ENCODE measurements at places on chromosomes 7 and 10. TPM values are rescaled to one million over a fixed set of nuclear protein-coding genes. Genes with fewer than 3 reads are reported as not detected.

GRCh38 chr7:151088019-151088855, 2.0 kb downstream of the AGAP3 start:
- no peak for ATAC-seq

Gene WIPF3
- 0.34 TPM for total RNA-seq

Gene PDE1C
- total RNA-seq, result 123 TPM

- no peak for ATAC-seq
Observed at GRCh38 chr10:30111340-30112022, 52.1 kb upstream of the JCAD start.

Gene TUBAL3
- total RNA-seq, result not detected

DNA sequence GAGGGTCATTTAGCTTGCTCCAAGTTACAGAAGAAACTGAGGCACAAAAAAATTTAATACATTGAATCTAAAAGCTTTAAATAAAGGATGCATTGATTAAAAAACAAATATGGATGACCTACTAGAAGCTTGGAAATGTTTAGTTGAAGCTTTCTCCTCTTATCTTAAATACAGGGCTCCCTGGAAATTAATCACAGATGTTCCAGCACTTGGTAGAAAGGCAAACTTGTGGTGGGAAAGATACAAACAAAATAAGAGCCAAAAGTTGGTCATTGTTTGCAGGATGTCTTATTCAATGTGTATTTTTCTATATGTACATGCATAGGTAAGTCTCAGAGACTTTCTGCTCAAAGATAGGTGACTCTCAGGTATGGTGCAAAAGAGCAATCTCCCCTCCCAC, 40.7 kb upstream of the LYZL1 start:
- no peak for ATAC-seq

DNA sequence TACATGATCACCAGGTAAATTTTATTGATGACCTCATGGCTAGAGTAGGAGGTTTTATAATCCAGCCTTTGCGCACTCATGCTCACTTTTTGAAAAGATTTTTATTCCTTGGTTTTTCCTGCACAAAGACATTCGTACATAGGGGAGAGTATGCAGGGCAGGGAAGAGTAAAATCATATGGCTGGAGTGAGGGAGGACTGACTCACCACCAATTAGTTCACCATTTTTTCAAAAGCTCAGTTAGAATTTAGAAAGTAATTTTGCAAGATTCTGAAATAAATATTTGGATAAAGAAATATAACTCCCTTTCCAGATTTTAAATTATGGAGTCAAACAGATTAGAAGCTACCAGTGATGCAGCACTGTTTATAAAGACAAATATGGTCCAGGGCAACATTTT, 111.9 kb downstream of the SEMA3D start:
- no peak for ATAC-seq

DNA sequence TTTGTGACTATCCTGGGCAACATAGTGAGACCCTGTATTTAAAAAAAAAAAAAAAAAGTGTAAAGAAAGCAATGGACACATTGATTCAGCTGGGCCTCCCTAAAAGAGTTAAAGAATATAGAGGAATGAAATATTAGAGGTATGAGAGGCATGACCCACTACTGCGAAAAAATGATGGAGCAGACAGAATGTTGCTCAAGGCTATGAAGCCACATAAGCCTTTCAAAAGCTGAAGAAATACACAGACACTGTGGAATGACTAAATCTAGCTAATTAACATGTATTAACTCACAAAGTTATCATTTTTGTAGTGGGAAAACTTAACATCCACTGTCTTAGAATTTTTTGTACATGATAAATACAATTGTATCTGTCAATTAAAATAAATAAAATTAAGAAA, 107.3 kb downstream of the HGF start:
- ATAC-seq, result peak; percentile 37

DNA sequence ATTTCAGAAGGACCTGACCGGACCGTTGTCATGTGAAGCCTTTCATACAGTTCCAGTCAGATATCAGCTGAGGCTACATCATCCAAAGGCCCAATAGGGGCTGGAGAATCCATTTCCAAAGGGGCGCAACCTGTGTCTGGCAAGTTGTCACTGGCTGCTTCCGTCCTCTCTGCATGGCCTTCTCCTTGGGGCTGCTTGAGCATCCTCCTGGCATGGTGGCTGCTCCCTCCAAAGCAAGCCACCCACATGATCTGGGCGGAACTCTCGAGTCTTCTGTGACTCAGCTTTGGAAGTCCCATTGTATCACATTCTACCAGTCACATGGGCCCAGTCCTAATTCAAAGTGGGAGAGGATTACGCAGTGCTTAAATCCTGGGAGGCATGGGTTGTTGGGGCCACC, 207.0 kb upstream of the SHH start:
- no peak for ATAC-seq

DNA sequence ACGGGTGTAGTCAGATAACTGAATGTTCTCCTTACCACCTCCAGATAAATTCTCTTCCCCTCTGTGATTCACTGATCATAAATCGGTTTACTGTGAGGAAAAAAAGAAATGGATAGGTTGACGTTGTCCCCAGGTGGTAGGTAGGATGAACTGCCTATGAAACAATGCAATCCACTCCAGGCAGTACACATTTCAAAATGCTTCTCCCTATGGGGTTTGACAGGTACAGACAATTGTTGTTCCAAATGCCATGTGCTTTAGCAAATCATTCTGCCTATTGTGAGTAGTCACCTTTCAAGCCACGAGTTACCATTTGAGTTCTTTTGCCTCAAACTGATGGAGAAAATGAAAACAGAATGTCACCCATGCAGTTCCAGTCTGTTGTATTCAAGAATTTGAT, 21.8 kb downstream of the VIM start:
- peak; percentile 16 for ATAC-seq

Gene KCP
- 0.36 TPM for total RNA-seq

GRCh38 chr10:63576501-63576900, 55.3 kb downstream of the REEP3 start:
- ATAC-seq, result no peak

Gene SMKR1
- total RNA-seq, result 3.7 TPM

DNA sequence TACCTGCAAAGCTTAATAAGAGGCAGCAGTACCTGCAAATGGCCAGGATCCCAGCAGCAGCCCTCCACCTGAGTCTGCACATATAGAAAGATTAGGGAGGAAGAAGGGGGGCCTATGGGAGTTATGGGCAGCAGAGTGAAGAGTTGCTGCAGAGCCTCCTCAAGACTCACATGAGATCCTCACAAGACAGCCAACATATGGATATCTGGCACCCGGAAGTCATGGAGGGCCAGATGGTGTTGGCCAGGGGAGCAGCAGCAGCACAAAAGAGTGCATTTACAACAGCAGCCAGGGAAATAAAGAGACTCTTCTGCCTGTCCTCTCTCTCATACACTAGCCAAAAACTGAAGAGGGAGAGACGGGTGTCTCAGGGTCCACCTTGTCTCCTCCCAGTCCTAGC, 4.0 kb upstream of the TAS2R40 start:
- no peak for ATAC-seq

DNA sequence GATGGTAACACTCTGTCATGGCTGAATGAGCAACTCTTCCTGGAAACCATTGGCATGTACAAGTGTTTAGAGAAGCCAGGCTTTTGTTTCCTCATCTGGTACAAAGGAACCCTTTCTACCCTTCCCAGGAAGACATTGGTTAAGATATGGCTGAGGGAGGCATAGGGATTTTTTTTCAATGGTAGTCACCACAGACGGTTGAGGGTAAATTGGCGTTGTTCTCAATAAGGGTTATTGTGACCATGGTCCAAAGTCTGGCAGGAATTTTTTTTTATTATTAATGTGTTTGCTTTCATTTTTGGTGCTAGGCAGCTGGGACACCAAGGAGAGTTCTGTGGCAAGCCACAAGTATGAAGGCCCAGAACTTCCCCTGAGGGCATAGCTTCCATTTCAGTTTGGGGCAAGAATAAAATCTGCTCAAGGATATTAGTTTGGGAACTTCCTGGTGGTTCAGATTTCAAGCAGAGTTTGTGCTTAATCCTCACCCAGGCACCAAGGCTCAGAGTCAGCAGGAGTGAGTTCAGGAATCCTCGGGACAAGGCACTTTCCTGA, at the start of gene PLEKHS1:
PLEKHS1 (plus strand) TSS at position 502 of the 552 bp plus-strand sequence. CDS start 3,596 bp downstream, outside the sequence.
- ATAC-seq, result no peak

- ATAC-seq, result no peak
Observed at GRCh38 chr7:132118641-132119040, 457.6 kb downstream of the PLXNA4 start.

GRCh38 chr7:376306-377079, 86.5 kb downstream of the FOXL3 start:
- ATAC-seq, result peak; percentile 10

- ATAC-seq, result no peak
Observed at GRCh38 chr7:135782801-135783200, 34.2 kb upstream of the FAM180A start.

Gene ANK3
- total RNA-seq, result 15.8 TPM

Gene LIPJ
- total RNA-seq, result 0.16 TPM

Gene EGFR
- 6.0 TPM for total RNA-seq

Gene CCDC172
- total RNA-seq, result not detected

Gene DIP2C
- total RNA-seq, result 20.7 TPM

Gene ZC3HAV1L
- total RNA-seq, result 1.4 TPM

DNA sequence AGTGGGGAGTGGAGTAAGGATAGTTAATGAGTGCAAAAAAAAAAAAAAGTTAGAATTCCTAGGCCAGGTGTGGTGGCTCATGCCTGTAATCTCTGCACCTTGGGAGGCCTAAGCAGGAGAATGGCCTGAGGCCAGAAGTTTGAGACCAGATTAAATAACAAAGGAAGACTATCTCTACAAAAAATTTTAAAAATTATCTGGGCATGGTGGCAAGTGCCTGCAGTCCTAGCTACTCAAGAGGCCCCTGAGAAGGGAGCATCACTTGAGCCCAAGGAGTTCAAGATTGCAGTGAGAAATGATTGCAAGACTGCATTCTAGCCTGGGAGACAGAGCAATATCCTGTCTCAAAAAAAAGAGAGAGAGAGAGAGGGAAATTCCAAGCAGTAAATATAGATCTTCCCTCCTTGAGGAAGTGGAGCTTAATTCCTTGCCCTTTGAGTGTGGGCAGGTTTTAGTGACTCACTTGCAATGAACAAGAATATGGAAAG, 19.5 kb upstream of the CSTF2T start:
- no peak for ATAC-seq

Gene PRLHR
- total RNA-seq, result not detected

DNA sequence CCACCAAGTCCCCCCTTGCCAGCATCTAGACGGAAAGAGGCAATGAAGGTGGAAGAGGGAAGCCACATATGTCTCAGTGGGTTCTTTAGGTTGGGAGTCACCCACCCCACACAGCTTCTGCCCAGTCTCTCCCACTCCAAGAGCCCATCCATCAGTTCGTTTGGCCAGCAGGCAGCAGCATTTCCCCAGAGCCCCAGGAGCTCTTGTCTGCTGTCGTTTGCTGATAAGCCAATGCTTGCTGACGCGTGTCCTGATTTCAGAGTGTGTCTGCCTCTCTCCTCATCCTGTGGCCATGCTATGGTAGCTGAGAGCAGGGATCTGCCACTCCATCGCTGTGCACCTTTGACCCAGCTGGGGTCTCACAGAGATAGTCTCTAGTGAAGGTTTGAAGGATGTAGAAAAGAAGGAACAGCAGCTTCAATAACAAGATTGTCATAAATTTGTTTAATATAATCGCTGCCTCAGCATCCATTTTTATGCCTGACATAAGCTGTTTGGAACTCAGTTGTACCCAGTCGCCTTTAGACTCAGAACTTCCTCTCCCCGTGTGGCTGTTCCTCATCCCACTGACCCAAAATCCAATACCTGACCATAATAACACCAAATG, 39.4 kb upstream of the GDF10 start:
- ATAC-seq, result no peak

DNA sequence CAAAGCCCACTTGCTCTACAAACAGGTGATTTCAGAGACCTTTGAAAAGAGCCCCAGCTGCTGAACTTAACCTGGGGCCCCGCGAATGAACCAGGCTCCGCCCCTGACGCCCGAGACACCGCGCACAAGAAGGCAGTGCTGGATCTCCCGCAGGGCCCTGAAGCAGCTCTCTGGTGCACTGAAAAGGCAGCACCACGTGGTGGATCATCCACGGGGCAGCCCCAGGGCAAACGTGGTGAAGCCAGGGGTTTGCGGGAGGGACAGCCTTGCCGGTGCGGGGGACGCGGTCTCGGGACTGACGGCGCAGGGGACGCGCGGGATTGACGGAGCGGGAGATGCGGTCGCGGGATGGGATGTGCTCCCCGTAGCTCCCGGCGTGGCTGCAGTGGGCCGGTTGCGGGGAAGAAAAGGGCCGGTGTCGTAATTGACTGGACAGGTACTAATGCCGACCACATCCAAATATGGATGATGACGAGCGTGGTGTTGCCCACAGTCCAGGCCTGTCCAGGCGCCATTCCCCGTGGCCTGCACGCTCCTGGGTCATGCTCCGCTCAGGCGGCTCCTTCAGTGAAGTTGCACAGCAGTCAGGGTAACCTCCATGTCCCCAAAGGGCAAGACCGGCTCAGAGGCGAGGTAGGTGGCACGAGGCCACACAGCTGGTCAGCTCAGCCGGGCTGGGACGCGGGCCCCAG, 421.1 kb downstream of the DNAJB6 start:
- ATAC-seq, result no peak

Gene CYP17A1
- 0.21 TPM for total RNA-seq

Gene TAS2R40
- not detected for total RNA-seq

- no peak for ATAC-seq
Observed at GRCh38 chr10:17353568-17354300, 100.7 kb downstream of the ST8SIA6 start.

Gene LRRC61
- total RNA-seq, result 3.9 TPM

DNA sequence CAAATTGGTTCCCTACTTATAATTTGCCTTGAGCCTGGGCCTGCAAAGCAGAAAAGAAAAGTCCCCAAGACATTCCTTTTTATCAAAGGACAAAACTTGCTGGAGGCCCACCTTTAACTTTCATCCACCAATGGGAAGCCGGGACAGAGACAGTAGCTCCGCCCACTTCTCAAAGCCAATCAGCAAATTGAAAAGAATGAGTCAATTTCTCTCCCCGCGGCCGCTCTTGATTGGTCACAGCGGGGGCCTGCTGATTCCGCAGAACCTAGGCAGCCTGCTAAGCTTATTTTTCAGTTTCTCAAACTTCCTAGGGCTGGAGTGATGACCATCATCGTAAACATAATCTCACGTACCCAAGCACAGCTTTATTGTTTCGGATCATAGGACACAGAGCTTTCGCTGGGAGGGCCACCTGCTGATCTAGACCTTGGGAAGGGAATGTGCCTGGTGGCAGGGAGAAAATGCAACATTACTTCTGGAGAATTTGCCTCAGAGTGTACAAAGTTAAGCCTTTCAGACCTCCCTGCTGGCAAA, at the start of gene SLC13A4:
SLC13A4 (minus strand) TSS at position 51 of the 534 bp plus-strand sequence. CDS start 690 bp downstream, outside the sequence.
- ATAC-seq, result no peak

Gene CNNM1
- total RNA-seq, result 3.7 TPM

GRCh38 chr10:3740157-3740871, 44.7 kb downstream of the KLF6 start:
- no peak for ATAC-seq

DNA sequence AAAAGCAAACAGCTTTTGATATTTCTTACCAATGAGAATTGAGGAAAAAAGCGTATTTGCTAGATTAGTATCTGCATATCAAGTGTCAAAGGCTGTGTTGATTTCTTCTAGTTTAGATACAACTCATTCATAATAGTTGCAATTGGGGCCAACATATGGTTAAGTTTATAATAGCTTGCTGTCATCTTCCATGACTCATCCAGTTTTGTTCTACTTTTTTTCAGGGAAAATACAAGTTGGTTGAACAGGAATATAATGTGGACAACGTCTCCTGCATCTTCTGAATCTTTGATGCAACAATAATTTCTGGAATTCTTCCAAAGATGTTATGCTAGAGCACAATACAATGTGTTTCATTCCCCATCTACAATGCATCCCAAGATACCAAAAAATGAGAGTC, 182.0 kb downstream of the THSD7A start:
- ATAC-seq, result no peak

GRCh38 chr7:55502124-55502857, 70.0 kb downstream of the VOPP1 start:
- ATAC-seq, result no peak

GRCh38 chr10:19347621-19348020, 299.0 kb downstream of the MALRD1 start:
- no peak for ATAC-seq

Measured in motor neuron (in vitro differentiated cells).